ENCODE measurements at places on chromosomes 6 and 20. TPM values are rescaled to one million over a fixed set of nuclear protein-coding genes. Genes with fewer than 3 reads are reported as not detected.
A peak's percentile ranks its signal among the peaks of the same experiment; 100 is the strongest.

DNA sequence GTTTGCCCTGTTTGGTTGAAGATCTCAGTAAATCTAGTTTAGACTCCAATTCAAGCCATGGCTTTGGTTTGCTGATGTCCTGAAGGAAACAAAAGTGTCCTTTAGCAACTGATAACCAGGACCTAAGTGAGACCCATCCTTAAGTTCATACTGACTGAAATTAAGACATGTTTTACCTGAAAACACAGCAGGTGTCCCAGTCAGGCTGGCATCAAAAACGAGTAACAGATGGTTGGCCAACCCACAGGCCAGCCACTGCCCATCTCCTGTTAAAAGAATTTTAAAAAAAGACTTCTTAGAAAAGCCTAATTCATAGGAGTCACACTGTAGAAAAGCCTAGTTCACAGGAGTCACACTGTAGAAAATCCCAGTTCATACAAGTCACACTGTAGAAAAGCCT lies 58.3 kb downstream of the WDR27 start:
- H3K36me3 ChIP-seq = no peaks in the 10 kb centered on the region
- H3K27ac ChIP-seq = no peak overlapping the region
- H3K4me3 ChIP-seq = no peak overlapping the region
- H3K27me3 ChIP-seq = no peaks in the 10 kb centered on the region
- no peak for DNase-seq

DNA sequence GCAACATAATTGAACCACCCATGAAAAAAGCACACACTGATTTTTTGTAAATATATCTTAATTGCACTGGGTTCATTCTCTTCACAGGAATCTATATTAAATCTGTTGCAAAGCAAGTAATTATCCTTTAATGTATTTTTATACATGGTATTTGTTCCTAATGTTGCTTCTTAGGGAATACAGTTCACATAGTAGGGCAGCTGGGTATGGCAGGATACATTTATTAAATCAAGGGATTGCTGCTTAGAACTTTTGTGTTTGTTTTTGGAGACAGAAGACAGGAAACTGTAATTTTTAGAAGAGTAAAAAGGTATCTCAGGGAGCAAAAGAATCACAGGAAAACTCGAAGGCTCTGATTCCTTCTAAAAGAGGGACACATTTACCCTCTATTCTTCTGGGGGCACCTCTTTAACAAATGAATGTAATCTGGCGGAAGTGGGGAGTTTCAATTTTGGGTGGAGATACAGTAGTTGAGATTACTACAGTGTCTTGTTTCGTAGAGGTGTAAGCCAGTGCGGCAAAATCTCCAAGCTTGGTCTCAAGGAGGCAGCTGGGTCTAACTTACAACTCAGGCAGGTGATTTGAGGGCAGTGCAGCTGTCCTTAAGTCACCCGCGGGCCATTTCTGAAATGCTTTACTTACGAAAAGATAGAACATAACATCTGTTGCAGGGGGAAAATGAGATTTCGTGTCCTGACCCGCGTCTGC lies 812 bp upstream of the SMIM13 start:
- DNase-seq = no peak
- H3K4me3 ChIP-seq = peak overlapping the region; percentile 81
- no peaks in the 10 kb centered on the region for H3K36me3 ChIP-seq
- peak overlapping the region; percentile 96 for H3K27ac ChIP-seq
- H3K27me3 ChIP-seq = no peaks in the 10 kb centered on the region

- no peaks in the 10 kb centered on the region for H3K36me3 ChIP-seq
- H3K4me3 ChIP-seq = no peak overlapping the region
- no peak overlapping the region for H3K27ac ChIP-seq
- no peak for DNase-seq
- no peaks in the 10 kb centered on the region for H3K4me1 ChIP-seq
- no peaks in the 10 kb centered on the region for H3K27me3 ChIP-seq
Observed at GRCh38 chr6:147717991-147718390, 209.5 kb downstream of the SAMD5 start.

- H3K27ac ChIP-seq = no peak overlapping the region
- H3K36me3 ChIP-seq = no peaks in the 10 kb centered on the region
- H3K4me3 ChIP-seq = no peak overlapping the region
- no peaks in the 10 kb centered on the region for H3K27me3 ChIP-seq
- no peak for DNase-seq
Observed at GRCh38 chr20:60900618-60901017, 351.4 kb upstream of the CDH4 start.

GRCh38 chr20:11445161-11445560 lies 472.5 kb upstream of the BTBD3 start:
- H3K4me3 ChIP-seq = no peak overlapping the region
- H3K36me3 ChIP-seq = no peaks in the 10 kb centered on the region
- DNase-seq = no peak
- no peak overlapping the region for H3K27ac ChIP-seq

The GRM4 gene
- 0.16 TPM for total RNA-seq
